HT1080 (cell line): ENCODE measurements at places on chromosomes 5 and 9. TPM values are rescaled to one million over a fixed set of nuclear protein-coding genes. Genes with fewer than 3 reads are reported as not detected.

RBM22 gene
- total RNA-seq, result 38.7 and 48.1 TPM in 2 replicates

CDO1 gene
- total RNA-seq, result 1.4 and 3.3 TPM in 2 replicates

STK32A gene
- total RNA-seq, result 0.39 and 0.87 TPM in 2 replicates

EQTN gene
- total RNA-seq, result not detected in 2 replicates

TMEM174 gene
- not detected in 2 replicates for total RNA-seq

OBP2B gene
- not detected in 2 replicates for total RNA-seq

SEMA5A gene
- 1.8 and 2.7 TPM in 2 replicates for total RNA-seq

SLC34A3 gene
- total RNA-seq, result not detected in 2 replicates

PLEKHG4B gene
- total RNA-seq, result 0.27 and 0.61 TPM in 2 replicates

HMMR gene
- 67.6 and 71.2 TPM in 2 replicates for total RNA-seq

PFN3 gene
- total RNA-seq, result not detected in 2 replicates

GRIN3A gene
- total RNA-seq, result 0.06 TPM in 1 of 2 replicates, not detected in the other
